LNCaP clone FGC (cell line): ENCODE measurements at places on chromosomes 13 and 19.
A peak's percentile ranks its signal among the peaks of the same experiment; 100 is the strongest.

GRCh38 chr13:60765700-60766411, 368.8 kb downstream of the TDRD3 start:
- DNase-seq, result no peak

DNA sequence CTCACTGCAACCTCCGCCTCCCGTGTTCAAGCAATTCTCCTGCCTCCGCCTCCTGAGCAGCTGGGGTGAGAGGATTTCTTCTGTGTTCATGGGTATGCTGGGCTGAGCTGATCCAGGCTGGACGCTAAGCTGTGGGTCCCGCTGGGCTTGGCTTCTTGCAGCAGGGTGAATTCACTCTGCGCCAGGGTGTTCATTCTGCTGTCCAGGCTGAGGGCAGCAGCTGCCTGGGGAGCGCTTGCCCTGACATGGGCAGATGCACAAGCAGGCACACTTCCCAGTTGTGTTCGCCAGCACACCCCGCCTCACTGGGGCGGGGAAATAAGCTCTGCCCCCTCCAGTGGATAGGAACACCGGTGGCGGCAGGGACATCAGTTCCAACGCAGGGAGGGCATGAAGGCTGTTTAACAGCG, 7.3 kb upstream of the INAFM1 start:
- DNase-seq, result no peak

DNA sequence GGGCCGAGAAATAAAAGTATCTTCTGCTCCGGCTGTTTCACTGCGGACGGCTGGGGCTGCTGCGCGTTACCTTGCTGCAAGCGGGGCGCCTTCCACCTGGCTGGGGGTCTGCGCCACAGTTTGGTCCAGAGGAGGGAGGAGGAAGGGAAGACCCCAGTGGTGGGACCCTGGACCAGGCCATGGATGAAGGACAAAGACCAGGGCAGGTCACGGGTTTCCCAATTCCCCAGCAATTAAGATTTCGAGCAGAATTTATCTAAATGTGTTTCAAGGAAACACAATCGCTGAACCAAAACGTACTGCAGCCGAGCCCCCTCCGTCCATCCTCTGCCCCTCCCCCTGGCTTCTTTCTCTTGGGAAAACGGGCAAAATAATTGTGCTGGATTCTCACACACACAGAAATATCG, 2.9 kb downstream of the SOX1 start:
- no peak for DNase-seq

DNA sequence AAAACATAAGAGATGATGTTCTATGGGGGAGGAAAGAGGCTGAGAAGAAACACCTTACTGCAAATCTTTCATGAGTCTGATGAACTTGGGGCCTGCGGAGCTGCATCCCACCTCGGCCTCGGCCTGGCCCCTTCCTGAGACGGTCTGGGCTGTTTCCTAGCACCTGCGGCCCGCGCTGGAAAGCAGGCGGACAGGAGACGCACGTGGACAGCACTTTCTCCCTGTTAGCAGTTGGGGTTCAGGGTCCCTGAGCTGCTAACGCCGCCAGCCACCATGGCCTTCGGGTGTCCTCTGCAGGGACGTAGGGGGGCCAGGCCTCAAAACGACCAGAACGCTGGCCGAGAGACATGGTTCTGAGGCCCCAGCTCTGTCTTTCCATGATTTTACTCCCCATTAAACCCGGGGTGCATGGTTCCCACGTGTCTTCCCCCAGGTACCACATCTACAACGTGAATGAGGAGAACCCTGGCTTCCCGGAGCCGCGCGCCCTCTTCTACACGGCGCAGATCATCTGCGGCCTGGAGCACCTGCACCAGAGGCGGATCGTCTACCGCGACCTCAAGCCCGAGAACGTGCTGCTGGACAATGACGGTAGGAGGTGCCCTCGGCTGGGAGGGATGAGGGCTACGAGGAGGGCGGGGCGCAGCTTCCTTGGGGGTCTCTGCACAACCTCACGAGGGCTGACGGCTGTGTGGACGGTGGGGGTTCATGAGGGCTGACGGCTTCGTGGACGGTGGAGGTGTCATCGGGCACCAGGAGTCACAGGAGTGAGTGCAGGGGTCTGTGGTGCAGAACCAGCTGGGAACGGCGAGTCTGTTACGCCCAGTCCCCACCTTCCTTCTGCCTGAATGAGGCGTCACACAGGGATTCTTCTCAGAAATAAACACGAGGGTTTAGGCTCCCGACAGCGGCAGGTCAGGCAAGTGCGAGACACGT, 4.3 kb downstream of the GRK1 start:
- no peak for DNase-seq

GRCh38 chr13:48493851-48494250, 39.0 kb downstream of the RCBTB2 start:
- DNase-seq, result peak; percentile 64
